Activated T-helper 1 cell treated with anti-CD3 and anti-CD28 coated beads, Interleukin-2, amount 50 U/mL, for 16 hours (primary cell): ENCODE measurements at places on chromosomes 2 and 18.
A peak's percentile ranks its signal among the peaks of the same experiment; 100 is the strongest.

GRCh38 chr2:121360566-121361300, 75.7 kb upstream of the TFCP2L1 start:
- DNase-seq: no peak

GRCh38 chr18:22189449-22190166, 20.2 kb downstream of the GATA6 start:
- DNase-seq: no peak

DNA sequence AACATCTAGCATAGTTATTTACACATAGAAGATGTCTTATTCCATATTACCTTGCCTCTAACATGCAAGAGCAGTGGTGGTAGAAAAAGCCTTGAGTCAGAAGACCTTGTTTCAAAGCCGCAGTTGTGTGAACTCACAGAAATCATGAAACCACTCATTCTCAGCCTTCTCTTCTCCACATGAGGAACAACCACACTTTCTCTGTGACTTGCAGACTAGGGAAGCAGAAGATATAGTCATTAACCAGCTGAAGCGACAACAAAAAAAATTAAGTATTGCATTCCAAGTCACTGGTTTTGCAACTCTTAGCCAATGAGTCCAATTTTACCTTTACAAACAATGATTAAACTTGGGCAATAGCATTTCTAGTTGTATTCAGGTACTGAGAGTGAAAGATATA, 19.0 kb downstream of the TWSG1 start:
- DNase-seq: no peak

DNA sequence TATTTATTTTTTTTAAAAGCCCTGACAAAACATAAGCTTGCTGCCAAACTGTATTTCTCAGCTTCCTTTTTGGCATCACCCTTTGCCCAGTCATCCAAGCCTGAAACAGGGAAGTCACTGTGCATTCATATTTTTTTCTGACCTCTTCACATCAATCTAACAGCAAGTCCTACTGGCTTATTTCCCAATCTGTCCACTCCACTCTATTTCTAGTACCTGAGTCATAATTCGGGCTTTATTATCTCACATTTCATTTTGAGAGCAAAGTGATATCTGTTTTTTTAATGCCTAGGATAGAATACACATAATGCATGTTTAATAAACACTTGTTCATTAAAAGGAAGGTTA, 5.1 kb downstream of the HNMT start:
- no peak for DNase-seq

GRCh38 chr2:239692919-239693318, 292.1 kb upstream of the HDAC4 start:
- DNase-seq: no peak

DNA sequence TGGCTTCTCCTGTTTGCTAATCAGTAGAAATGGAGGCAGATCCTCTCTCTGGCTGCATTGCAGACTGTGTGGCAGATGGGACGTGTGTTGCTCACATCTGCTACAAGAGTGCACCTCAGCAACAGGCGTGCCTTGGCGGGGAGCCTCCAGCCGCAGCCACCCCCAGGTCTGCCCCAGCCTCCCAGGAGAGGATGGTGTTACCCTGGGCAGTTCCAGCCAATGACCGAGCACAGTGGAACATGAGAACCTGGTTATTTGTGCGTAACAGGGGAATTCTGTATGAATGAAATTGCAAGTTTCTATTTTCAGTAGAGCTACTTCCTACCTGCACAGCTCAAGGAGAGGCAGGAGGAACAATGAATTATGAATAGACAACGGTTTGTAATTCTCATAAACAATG, 130.6 kb upstream of the CBLN2 start:
- DNase-seq: no peak

DNA sequence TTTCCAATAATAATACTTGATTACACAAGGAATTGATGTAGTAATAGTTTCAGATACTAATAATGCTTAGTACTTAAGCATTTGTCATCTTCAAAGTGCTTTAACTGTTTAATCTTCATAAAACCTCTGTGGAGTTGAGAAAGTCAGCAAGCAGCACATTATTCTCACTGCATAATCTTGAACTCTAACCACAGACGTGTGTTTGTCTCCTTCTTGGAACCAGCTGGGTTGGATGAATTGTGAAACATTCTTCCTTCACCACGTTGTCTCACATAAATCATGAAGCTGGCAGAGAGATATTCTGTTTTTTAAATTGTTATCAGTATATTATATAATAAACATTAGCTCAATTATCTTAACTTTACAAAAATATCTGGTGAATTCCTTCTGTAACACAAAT, 55.1 kb upstream of the LDAH start:
- DNase-seq: no peak

- DNase-seq: no peak
Measured at GRCh38 chr2:68040078-68040477, 22.7 kb downstream of the C1D start.

DNA sequence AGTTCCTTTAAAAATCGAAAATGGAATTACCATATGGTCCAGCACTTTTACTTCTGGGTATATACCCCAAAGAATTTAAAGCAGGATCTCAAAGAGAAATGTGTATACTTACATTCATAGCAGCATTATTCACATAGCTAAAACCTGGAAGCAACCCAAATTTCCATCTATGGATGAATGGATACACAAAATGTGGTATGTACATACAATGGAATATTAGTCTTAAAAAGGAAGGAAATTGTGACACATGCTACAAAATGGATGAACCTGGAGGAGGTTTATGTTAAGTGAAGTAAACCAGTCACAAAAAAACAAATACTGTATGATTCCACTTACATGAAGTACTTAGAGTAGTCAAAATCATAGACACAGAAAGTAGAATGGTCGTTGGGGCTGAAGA, 147.9 kb upstream of the LTBP1 start:
- no peak for DNase-seq

- no peak for DNase-seq
Measured at GRCh38 chr2:54212456-54212855, 43.6 kb downstream of the TSPYL6 start.

DNA sequence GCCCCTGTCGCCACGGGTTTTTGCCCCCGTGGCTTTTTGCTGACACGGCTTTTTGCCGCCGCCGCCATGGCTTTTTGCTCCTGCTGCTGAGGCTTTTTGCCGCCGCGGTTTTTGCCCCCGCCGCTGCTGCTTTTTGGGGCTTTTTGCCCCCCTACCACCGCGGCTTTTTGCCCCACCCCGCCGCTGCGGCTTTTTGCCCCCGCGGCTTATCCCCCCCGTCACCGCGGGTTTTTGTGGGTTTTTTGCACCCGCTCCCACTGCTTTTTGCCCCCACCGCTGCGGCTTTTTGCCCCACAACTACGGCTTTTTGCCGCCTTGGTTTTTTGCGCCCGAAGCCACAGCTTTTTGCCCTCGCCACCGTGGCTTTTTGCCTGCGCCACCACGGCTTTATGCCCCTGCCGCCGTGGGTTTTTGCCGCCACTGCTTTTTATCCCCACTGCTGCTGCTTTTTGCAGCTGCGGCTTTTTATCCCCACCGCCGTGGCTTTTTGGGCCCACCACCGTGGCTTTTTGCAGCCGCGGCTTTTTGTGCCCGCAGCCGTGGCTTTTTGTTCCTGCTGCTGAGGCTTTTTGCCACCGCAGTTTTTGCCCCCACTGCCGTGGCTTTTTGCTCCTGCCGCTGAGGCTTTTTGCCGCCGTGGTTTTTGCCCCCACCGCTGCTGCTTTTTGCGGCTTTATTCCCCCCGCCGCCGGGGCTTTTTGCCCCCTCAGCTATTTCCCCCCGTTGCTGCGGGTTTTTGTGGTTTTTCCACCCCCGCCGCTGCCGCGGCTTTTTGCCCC, 2798.0 kb upstream of the TEKT4 start:
- DNase-seq: no peak

- DNase-seq: no peak
Measured at GRCh38 chr2:162198239-162198638, 45.0 kb downstream of the FAP start.

GRCh38 chr2:146979746-146980145, 865.1 kb upstream of the ACVR2A start:
- no peak for DNase-seq

GRCh38 chr2:27703638-27704341, 40.1 kb downstream of the SLC4A1AP start:
- DNase-seq: peak; percentile 65

DNA sequence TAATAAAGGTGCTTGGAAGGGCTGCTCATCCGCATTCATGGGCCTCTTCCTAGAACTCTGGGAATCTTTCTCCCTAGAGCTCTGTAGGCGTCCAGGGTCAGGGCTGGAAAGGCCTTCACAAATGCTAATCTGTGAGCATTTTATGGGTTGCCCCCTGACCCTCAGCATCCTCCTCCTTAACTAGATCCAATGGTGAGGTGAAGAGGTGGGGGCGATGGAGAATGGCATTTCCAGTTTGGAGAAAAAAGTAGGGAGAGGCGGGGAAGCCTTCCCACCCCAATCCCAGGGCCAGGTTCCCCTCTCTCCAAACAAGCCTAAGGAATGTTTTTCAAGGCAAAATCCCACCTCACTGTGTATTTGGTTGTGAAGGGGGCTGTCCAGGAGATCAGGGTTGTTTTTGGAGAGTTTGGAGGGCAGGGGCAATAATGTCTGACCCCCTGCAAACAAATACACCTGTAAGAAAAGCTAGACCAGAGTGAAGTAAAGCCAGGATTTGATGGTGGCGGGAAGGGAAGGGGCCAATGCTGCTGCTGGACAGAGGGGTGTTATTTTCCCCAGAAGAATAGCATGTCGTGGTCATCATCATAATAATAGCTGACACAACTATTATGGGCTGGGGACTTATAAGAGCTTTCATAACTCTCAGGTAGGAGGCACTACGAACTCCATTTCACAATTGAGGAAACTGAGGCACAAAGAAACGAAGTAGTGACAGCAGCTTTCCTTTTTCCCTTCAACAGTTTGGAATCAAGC, 1.4 kb upstream of the MYCN start:
- no peak for DNase-seq

- DNase-seq: no peak
Measured at GRCh38 chr18:51461956-51462355, 264.5 kb upstream of the MEX3C start.

- DNase-seq: no peak
Measured at GRCh38 chr2:196984903-196985302, 58.4 kb upstream of the PGAP1 start.

DNA sequence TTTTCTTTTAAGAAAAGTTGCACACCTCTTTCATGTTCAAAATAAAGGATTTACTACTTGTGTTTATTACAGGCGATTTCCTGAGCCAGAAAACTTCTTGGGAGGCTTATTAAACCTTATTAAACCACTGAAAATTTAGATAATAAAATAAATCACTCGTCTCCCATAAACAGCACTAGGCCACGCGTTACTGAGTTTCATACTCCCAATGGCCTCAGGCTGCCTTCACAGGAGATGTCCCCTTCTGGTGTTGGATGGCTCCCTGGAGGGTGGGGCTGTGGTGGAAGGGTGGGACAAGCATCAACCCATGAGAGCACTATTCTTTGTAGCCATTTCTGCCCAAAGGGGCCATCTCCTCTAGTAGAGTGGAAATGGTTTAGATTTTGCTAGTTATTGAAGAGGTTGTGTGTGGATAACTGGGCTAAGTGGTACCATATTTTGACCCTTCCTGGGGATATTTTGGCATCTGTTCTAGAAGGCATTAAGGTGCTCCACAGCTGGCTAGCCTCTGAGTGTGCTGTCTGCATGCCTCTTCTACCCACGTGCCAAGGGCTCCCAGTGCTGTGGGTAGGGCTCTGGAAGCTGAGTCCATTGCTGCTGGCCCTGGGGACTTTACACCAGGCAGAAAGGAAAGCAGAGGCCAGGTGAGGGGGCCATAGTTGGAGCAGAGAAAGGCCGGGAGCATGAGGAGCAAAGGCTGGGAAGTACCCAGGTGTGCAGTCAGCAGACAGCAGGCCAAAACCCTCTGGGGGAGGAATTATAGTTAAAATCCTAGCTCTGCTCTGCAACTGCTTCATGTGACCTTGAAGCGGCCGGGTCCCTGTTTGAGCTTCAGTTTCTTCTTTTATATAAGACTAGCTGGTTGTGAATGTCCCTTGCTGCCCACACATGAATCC, 121.7 kb upstream of the SMAD2 start:
- DNase-seq: no peak

GRCh38 chr2:74597410-74597809, 42.9 kb downstream of the DOK1 start:
- no peak for DNase-seq

DNA sequence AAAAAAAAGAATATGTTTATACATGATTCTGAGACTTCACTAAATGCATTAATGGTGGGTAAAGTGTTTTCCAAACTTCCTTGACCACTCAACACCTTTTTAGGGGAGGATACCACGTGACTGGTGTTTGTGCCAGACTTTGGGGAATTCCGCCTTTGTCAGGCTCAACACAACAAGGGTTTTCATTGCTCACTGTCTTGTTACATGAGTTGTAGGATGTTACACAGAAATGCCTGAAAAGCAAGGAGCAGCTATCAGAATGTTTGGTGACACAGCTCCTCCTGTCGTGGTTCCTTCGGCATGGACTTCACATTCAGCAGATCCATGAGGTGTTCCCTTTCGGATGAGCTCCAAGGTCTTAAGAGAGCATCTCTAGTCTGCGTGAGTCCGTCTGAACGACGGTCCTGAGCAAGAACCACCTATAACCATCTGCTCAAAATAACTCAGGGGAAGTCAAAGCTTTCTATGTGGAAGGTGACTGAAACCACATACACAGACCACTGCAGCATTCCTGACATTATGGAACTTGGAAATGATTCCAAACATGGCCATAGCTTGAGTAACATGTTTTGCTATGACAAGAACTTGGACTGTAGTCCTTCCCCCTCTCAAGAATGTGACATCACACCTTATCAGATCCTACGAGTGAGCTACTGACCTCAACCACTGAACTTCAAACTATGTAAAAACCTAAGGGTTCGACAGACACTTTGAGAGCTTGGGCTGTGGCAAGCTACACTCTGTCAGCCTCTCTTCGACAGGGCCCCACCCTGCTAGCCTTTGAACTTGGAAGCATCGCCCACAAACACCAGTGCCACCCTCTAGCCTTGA, 57.5 kb downstream of the MCFD2 start:
- DNase-seq: no peak

- no peak for DNase-seq
Measured at GRCh38 chr2:103183061-103183460, 421.2 kb downstream of the TMEM182 start.

- DNase-seq: no peak
Measured at GRCh38 chr2:26901326-26902183, 53.6 kb downstream of the DPYSL5 start.
